ENCODE measurements at places on chromosomes 5 and 9.

DNA sequence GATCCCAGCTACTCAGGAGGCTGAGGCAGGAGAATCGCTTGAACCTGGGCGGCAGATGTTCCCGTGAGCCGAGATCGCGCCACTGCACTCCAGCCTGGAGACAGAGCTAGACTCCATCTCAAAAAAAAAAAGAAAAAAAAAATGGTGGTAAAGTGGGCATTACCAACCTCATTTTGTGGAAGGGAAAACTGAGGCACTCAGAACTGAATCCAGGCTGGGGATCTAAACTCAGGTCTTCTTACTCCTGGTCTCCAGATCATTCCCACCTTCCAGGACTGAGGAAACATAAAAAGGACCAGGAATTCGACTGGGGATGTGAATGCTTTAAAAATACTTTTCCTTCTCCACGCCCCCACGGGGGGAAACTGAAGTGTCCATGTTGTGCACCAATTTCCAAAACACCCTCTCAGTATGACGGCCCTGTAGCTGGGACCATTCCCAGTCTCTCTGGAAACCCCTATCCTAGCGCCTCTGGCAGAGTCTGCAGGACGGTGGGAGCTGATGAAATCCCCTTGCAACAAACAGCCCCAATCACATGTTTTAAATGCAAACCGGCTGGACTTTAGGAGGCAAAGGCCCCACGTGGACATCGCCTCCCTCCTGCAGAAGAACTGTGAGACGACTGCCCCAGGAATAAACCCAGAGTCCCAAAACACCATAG is 8.9 kb upstream of the AKNA start:
- DNase-seq = no peak

DNA sequence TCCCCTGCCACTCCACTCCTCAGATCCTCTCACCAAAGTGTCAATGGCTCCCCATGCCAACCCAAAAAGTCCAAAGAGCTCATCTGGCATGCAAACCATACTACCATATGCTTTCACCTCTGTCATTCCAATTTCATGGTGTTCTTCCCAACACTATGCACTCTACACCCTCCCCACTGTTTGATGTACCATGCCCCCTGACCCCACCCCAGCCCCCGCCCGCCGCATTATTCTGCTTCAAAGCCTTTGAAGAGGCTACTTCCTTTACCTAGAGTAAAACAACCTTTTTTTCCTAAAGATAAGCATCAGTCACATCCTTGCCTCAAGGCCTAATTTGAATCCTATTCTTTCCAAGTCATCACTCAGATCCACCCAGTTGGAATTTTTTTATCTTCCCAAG is 226.3 kb downstream of the DEPDC1B start:
- DNase-seq = no peak

- DNase-seq = no peak
These were observed 12.6 kb downstream of the VLDLR start for GRCh38 chr9:2634153-2634552.

DNA sequence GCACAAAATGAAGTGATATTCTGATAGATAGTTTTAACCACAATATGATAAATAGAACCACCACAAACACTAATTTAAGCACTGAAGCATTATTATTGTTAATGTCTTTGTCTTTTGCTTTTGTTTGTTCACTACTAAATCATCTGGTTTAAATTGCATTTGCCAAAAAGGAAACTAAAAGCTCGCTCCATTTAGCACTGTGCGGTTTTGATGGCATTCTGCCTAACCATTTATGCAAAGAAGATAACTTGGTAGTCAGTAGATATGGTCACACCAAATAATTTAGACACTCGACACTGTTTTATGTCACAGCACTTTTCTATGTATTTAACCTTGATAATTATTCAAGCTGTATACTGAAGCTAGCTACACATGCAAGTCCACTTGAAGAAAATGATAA is 849.8 kb upstream of the CDH6 start:
- no peak for DNase-seq

DNA sequence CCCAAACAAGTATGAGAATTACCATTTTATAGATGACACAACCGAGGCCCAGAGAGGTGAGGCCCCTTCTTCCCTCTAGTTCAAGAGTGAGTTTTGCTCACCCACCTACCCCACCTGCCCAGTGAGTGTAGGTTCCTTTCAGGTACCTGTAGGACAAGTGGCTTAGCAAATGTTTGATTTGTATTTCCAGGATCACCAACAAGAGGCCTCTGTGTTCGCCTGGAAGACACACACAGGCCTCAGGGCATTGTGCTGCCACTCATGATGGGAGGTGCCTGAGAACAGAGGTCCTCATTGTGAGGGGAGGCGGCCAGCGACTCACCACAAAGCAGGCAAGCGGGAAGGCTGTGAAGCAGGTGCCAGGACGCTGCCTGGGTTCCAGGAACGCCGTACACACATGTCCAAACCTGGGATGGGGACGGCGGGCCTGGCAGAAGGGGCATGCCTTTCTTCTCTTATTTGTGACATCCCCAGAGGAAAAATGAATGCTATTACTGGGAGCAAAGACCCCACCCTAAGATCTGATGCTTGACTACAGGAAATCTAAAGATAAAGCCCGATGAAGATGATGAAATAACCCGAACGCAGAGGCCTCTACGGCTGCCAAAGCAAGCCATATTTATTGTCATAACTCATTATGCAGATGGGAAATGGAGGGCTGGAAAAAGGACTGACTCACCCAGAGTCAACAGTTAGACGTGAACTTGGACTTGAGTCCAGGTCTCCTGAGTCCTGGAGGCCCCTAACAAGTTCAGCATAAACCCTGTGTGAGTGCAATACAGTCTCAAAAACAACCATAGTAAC is 60.2 kb upstream of the SLC25A51 start:
- no peak for DNase-seq

DNA sequence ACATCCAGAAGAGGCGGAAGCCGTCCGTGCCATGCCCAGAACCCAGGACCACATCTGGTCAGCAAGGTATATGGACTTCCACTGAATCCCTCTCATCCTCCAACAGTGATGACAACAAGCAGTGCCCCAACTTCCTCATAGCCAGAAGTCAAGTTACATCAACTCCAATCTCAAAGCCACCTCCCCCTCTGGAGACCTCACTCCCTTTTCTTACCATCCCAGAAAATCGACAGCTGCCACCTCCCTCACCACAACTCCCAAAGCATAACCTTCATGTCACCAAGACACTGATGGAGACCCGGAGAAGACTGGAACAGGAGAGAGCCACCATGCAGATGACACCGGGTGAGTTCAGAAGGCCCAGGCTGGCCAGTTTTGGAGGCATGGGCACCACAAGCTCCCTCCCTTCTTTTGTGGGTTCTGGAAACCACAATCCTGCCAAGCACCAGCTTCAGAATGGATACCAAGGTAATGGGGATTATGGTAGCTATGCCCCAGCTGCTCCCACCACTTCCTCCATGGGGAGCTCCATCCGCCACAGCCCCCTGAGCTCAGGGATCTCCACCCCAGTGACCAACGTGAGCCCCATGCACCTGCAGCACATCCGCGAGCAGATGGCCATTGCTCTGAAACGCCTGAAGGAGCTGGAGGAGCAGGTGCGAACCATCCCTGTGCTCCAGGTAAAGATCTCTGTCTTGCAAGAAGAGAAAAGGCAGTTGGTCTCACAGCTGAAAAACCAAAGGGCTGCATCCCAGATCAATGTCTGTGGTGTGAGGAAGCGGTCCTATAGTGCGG is 130.3 kb upstream of the DMRT1 start:
- DNase-seq = no peak

- no peak for DNase-seq
These were observed 22.7 kb upstream of the PCSK1 start for GRCh38 chr5:96455789-96456188.

- no peak for DNase-seq
These were observed 239.0 kb downstream of the FSTL4 start for GRCh38 chr5:133373121-133373870.

- DNase-seq = no peak
These were observed 531.4 kb upstream of the RIOK2 start for GRCh38 chr5:97714424-97714823.
